Stimulated activated CD8-positive, alpha-beta memory T cell treated with anti-CD3 and anti-CD28 coated beads, Interleukin-7, amount 100 ng/mL, for 48 hours (primary cell): ENCODE measurements at places on chromosomes 5 and 9.

- no peak for DNase-seq
Observed at GRCh38 chr9:120438836-120439546, 141.0 kb downstream of the CDK5RAP2 start.

DNA sequence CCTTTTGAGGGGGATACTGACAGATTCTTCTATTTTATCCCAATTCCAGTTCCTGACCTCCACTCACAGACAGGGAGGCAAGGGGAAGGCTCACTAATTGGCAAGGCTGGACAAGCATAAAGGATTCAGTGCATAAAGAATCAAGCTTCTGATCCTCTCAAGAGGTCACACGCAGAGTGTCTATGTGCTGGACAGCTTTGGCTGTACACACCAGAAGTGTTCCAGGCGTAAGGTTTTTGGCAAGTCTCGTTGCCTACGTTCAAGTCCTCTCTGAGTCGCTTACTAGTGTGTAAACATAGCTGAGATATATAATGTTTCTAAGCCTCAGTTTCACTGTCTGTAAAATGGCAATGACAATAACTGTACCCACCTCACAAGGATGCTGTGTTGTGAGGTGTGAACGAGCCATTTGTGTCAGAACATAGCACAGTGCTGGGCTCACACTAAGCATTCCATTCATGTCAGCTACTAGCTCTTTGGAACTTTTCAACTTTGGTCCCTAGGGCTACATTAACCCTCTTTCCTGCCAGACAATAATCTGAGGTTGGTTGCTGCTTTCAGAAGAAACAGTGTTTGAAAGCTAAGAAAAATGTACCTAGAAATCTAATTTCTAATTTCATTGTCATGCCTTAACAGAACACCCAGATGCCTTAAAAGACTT, 52.1 kb downstream of the PALM2AKAP2 start:
- DNase-seq: no peak

GRCh38 chr5:95327211-95327610, 42.3 kb upstream of the MCTP1 start:
- no peak for DNase-seq

DNA sequence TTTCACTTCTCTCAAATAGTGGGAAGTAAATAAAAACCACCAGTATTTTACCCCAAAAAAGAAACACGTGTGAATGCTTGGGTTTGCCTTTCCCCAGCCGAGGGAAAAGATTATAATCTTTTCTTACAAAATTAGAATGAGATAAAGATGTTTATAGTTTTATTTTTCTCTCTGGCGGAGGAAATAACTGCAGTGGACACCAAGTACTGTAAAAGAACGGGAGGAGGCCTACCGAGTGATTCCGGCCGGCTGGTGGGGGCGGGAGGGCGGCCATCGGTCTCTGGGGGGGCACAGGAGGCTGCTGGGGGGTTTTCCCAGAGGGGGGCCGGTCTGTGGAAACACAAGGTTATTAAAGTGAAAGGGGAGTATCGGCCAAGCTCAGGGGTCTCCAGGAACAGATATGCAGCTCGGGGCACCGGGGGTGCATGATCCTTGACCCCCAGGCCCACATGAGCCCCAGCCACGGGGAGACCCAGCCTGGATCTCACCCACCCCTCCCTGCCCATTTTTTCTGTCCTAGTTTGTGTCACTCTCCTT, 29.4 kb downstream of the LCP2 start:
- DNase-seq: no peak

DNA sequence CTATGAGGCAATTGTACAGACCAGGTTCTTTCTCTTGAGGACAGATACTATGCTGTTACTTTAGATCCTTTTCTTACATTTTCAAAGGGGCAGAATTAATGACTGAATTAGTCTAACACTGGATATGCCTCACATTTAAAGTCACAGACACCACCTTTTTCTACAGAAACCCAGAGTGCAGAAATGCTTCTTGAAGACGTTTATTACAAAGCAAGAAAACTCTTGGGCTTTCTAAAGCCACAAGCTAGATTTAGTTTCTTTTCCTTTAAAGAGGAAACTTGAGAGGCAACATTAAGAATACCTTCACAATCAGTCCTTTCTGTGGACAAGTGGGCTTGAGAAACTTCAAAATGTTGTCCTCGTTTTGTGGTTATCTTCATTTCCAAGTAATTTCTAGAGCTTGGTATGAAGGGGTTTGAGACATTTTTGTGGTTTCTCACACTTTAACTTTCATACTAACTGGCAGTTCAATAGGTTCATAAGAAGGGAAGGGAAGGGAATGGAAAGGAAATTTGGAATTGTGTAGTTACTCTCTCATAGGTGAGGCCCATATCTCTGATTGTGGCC, 527.4 kb downstream of the RASEF start:
- DNase-seq: no peak

DNA sequence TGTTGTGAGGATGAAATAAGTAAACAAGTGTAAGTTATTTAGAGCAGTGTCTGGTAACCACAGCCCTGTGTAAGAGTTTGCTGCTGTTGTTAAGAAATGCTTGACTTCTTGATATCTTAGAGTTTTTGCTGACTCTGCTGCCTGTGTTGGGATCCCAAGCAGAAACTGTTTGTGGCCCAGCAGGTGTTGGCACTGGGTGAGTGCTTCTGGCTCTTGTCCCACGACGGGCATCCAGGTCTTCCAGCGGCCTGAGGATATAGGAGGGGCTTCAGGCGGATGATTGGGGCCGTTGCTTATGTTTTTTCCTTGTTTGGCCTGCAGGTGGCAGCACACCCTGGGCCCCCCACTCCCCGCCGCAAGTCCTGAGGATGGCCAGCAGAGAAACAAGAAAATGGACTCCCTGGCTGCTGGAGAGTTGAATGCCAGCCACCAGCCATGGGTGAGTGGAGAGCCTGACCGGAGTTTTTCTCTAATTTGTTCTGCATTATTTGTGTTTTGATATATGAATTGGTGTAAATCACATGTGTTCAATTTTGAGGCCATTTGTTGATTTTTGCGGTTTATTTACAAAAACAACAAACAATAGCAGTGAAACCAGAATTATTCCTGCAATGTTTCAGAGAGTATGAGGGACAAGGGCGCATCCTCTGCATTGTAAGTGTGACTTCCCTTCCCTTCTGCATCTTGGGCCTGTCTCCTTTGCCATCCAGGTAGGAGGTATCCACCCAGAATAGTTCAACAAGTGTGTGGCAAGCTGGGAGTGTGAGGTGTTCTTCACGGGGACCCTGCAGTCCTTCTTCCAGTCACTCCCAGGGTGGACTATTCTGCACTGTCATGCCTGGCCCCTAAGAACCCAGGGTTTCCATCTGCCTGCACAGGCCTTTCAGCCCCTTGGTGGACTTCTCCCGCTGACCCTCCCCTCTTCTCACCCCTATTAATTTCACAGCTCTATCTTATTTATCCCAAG, 50.3 kb downstream of the SLC22A5 start:
- no peak for DNase-seq

DNA sequence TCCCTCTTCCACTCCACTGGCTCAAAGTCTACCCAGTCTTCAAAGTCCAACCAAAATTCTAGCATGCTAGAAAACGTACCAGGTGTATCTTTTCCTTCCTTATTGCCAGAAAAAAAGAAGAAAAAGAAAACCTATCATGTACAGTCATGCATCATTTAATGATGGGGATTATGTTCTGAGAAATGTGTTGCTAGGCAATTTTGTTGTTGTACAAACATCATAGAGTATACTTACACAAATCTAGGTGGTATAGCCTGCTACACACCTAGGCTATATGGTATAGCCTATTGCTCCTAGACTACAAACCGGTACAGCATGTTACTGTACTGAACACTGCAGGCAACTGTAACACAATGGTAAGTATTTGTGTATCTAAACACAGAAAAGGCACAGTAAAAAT, 104.8 kb downstream of the SREK1 start:
- DNase-seq: no peak
